ENCODE measurements at places on chromosomes 3 and 15. TPM values are rescaled to one million over a fixed set of nuclear protein-coding genes. Genes with fewer than 3 reads are reported as not detected.
A peak's percentile ranks its signal among the peaks of the same experiment; 100 is the strongest.

PCOLCE2 gene
- 13.3 TPM for total RNA-seq

- DNase-seq: no peak
Observed at GRCh38 chr3:107512108-107512507, 10.7 kb upstream of the BBX start.

DNA sequence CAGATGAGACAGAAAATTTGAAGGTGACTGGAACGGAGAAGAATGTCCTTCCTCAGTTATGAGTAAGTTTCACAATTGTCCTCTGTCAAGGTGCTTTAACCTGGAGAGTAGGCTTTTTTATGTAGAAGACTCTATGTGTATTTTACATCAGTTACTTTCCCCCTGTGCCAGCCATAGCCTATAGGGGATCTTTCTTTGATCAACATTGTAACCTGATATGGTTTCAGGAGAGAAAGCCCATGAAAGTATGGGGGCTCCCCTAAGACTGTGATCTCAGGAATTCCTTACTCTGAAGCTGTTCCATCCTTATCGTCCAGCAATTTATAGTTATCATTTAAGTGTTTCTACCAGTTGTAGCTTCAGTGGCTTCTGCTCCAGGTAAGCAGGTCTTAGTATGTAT is 1076.3 kb upstream of the EPHA6 start:
- no peak for DNase-seq

GRCh38 chr15:37733628-37734027 is 200.8 kb upstream of the TMCO5A start:
- no peak for DNase-seq

DAZL gene
- total RNA-seq: not detected

DNA sequence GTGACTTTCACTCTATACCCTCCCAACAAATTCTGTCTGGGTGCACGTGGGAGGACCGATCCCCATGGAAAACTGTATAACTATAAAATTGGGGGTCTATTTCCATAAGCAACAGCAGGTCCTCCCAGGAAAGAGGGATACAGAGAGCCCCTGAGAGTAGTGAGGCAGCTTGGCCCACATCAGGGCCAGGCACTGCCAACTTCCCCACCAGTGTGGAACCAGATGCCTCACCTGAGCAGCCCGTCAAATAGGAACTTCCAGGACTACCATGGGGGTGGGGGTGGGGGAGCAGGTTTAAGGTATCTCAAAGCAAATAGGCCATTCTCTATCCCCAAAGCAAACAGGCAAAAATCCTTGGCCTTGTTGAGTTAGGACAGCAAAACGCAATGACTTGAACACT is 33.3 kb upstream of the DUSP7 start:
- DNase-seq: no peak

DNA sequence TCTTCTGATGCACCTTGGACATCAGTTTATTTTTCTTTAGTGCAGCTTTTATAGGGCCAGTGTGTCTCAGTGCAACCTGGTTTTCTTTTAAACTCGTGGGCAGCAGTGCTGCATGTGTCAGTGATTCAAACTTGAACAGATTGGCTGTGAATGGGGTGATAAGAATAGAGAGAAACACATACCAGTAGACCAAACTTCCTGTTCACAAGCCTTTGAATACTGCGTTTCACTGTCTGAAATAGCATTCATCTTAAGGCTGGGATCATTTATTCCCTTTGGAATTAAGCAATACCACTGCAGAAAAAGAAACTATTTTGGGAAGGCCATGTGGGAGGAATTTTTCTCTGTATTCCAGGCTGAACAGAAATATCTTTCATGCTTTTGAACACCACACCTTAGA is 51.7 kb downstream of the PHLDB2 start:
- DNase-seq: no peak

DNA sequence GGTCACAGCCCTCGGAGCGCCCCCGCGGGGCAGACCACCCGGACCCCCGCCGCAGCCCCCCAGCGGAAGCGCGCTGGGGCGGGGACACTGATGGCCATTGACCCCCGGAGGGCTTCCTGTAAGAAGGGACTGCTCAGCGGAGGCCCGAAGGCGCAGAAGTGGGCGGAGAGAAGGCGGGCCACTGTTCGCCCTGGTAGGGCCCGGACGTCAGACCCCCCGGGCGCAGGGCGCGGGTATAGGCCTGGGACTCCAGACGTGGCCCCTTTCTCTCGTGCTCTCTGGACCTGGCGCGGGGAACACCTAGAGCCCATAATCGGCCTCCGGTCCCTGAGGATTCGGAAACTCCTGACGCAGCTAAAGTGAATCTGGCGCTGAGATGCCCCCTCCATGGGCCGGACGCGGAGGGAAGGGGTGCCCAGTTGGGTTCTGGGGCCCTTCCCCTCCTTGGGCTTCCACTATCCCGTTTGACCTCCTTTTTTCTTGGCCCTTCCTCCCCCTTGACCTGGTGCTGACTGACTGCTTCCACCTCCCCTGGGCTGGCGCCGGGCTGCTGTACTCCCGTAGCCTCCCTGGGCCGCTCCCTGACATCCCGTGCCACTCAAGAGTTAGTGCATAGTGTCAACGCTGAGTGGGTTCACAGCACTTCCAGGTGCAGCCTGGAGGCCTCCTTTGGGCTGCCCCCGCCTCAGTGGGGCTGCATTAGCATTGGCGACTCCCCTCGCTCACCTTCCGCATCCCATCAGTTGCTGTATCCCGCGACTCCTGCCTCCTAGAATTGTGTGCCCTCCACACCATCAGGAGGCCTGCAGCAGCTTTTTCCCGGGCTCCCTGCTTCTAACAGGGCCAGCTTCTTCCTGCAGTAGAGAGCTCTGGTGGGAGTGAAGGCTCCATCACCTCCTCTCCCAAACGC is 694 bp downstream of the ABTB1 start:
- peak; percentile 85 for DNase-seq

DNA sequence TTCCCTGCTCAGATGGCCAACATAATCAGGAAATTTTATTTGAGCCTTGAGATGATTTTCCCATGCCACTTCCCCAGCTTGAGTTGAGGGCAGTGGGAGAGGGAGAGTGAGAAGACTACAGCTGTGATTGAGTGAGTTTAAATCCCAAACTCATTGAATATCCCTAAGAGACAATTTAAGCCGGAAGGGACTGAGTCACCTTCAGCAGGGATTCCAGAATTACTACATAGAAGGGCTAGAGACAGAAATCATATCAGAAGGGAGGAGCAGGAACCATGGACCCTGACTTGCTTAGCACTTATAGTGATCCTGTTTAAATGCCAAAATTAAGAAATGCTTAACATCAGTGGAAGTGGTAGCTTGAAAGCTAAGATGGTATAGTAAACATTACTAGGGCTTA is 312.2 kb upstream of the SLCO3A1 start:
- no peak for DNase-seq

CSPG5 gene
- not detected for total RNA-seq

DNA sequence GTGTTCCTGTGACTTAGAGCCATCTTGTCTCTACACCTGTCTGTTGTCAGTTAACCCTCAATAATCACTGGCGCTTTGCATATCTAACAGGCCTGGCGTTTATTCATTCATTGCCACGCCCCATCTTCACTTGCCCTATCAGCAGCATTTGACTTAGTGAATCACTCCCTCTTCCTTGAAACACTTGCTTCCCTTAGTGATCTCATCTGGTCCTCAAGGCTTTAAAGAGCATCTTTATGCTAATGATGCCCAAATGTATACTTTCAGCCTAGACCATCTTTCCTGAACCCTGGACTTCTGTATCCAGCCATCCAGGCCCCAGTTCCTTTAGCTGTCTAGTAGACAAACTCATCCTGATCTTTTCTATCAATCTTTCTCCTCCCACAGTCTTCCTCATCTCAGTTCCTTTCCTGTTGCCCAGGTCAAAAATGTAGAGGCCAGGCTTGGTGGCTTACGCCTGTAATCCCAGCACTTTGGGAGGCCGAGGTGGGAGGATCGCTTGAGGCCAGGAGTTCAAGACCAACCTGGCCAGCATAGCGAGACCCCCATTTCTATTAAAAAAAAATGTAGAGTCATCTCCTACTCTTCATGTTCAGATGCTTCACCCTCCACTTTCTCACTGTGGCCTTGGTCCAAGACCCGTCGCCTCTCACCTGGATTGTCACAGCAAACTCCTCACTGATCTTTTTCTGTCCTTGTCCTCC is 1.4 kb upstream of the IGDCC4 start:
- no peak for DNase-seq

GOLGA6L7 gene
- total RNA-seq: not detected

DNA sequence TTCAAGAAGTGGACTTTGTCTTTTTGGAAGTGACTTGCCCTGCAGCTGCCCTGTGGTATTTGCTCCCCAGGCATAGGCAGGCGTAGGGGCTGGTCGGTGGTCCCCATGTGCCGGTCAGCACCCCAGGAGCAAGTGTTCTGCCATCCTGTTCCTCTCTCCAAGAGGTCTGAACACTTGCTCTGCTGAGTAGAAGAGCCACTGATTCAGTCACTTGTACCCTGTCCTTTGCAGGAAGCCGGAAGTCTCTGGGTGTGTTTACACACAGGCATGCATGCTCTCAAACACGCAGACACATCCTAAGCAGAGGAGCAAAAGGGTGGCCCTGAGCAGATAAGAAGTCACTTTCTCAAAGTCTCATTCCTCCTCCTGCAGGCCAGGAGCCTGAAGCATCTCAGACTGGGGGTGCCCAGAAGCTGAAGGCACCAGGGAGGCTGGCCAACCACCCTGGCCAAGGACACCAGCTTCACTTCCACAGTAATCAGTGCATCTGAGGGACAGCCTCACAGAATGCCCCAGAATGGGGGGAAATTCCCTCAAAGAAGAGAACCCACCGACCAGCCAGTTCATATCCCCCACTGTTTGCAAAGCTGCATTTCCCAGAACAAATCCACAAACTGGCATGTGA is 88.7 kb upstream of the POMGNT2 start:
- no peak for DNase-seq

- DNase-seq: no peak
Observed at GRCh38 chr3:50599115-50599715, 12.4 kb downstream of the CISH start.

CCDC54 gene
- total RNA-seq: not detected

GRCh38 chr3:107272471-107272870 is 104.8 kb upstream of the CCDC54 start:
- no peak for DNase-seq

DNA sequence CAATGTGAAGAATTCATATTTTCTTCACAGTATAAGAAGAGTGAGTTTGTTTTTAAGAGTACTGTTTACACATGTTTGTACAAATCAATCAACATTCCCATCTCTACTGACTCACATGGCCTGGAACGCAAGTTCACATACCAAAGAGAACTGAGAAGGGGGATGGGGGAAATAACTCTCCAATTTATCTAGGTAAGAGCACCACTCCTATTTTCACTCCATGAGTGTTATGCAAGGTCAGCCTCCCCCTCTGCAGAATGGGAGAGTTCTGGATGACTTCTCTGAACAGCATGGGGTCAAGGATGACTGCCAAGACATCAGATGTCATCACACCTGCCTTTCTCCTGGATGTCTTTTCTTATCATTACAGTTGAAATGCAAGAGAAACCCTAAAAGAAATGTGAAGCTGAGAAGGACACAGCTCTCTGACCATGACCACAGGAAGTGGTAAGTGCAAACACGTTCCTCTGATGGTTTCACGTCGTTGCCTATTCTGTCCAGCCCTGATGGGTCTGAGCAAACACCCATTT is 95.2 kb downstream of the SEMA6D start:
- DNase-seq: no peak

- no peak for DNase-seq
Observed at GRCh38 chr3:149650828-149651227, 7.0 kb downstream of the WWTR1 start.

GABRG3 gene
- 0.97 TPM for total RNA-seq

MYO9A gene
- 67.3 TPM for total RNA-seq

Measured in suprapubic skin (tissue), 4 donors.